Fibroblast of mammary gland (primary cell): ENCODE measurements at places on chromosomes 3 and 15.

- DNase-seq: peak; percentile 62
Measured at GRCh38 chr3:133488785-133489367, 84.6 kb upstream of the CDV3 start.

DNA sequence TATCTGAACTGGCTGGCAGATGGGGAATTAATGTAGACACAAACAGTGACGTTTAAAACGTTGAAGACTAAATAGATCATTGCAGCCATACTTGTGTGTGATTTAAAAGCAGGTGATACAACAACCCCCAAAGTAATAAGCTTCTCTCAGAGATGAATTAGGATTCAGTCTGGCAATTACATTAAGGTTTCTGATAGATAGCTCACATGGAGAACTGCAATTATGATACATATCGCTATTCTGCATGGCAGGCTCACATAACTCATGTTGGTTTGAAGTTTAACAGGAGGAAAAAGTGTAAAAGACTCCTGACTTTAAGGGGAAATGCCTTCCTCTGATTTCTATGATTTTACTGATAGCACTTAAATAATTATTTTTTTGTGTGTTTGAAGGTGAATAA is 196.9 kb downstream of the CLSTN2 start:
- DNase-seq: no peak

DNA sequence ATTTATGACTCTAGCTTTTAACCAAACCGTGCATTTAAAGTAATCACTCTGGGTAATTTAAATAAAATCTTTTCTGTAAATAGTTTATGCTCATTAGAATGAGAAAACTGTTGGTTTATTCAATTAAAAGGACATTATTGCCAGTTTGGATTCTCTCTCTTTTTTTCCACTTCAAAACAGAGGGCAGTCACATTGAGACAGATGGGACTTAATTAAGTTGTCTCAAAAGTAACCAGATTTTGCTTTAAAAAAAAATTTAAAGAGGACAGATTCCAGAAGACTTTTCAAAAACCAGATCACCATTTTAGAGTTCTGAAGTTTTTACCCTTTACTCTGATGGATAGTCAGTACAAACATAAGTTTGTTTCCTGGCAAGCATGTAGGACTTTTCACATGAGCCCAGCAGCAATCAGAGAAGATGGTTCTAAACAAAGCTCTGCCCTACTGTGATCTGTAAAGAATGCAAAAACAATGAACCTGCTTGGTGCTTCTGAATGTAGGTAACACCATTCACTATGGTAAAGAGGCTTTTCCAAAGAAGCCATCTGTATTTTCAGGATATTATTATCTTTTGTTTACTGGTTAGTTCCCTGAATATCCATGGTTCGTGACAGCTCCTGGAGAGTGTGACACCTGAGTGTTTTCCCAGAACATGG is 136.2 kb downstream of the LRTM1 start:
- no peak for DNase-seq

GRCh38 chr3:32684029-32684799 is 774 bp upstream of the CNOT10 start:
- no peak for DNase-seq

- DNase-seq: no peak
Measured at GRCh38 chr3:159792070-159792469, 196.6 kb upstream of the IL12A start.

DNA sequence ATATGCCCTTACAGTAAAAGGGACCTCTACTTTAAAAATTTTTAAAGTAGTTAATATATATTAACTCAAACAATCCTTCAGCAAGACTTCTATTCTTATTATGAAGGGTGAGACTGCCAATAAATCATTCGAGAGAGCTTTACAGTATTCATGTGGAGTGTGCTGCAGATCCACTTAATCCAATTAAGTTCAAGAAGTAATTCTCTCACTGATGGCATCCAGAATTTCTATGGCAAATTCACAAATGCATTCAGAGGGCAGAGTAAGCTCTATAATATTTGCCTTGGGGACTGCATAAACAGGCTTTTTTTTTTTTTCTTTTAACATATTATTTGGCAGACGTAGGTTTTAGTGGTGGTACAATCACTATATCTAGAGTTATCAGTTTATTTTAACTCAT is 692.0 kb downstream of the NLGN1 start:
- DNase-seq: no peak

- no peak for DNase-seq
Measured at GRCh38 chr15:43134157-43134635, 810 bp downstream of the TMEM62 start.

GRCh38 chr15:96431786-96432185 is 101.3 kb downstream of the NR2F2 start:
- DNase-seq: no peak

- peak; percentile 90 for DNase-seq
Measured at GRCh38 chr15:62099094-62099601, 32.4 kb downstream of the C2CD4A start.

GRCh38 chr15:80464951-80465625 is 60.9 kb downstream of the ARNT2 start:
- no peak for DNase-seq

- DNase-seq: no peak
Measured at GRCh38 chr3:187838016-187838540, 92.8 kb upstream of the BCL6 start.

DNA sequence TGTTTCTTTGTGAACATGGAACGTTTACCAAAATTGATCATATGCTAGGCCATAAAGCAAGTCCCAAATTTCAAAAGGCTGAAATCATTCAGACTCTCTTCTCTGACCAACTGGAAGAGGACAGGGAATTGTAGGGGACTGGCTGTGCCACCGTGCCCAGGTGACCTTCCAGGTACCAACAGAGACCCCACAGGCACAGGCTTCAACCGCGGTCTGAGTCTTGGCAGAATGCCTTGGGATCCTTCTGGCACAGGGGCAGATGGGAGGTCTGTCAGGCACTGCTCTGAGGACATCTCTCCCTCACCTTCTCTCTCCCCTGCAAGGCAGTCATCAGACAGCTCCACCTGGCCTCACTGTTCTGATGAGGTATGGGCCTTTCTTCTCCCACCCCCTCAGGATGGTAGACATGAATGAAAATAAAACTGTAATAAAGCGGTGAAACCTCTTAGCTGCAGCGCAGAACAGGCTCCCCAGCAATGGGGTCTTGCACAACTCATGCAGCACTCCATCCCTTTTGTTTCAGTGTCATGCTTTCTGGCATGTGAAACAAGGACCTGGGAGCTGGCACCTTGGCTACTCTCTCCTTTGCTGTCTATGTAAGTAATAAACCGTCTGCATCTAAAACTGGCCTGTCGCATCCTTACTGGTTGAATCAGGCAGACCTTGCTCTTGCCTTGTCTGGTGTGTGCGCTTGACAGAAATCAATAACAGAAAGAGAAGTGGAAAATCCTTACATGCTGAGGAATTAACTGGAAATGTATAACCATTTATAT is 289.2 kb downstream of the KLF13 start:
- DNase-seq: no peak

DNA sequence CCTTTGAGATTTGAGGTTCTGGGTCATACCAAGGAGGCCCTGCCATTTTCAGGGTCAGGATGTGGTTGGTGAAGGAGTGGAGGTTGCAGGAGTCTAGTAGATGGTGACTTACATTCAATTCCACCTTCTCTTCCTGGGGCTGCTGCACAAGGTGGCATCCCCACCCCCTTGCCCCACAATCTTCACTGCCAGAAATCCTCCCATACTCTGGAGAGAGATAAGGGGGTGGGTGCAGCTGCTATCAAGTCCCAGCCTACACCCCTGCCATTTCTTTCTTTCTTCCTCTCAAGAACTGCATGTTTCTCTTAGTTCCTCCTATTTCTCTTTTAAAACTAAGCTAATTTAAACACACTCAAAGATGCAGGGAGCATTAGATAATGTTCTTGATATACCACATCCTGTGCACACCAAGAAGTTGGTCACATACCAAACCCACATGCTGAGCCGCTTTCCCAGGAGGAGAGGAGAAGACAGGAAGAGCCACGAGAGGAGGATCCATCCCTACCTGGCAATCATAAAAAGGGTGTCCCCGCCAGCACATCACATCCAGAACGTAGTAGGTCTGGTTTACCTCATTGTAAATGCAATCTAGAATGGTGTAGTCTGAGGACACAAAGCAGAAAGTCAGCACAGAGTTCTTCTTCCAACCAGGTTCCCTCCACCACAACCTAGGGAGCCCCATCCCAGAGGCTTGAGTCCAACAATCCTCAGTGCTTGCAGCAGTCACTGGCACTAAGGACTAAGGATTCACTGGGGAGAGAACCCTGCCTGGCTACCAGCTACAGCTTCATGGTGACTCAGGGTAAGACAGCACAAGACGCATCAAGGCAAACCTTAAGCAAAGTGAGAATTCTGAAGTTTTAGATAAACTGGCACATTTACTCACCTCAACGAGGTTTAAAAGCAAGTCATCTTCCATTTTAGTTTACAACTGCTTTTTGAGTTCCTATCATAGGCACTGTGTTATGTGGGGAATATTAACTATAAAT is 18.5 kb downstream of the SNUPN start:
- DNase-seq: peak; percentile 29

- no peak for DNase-seq
Measured at GRCh38 chr15:43293432-43293831, 26.7 kb upstream of the TGM5 start.

DNA sequence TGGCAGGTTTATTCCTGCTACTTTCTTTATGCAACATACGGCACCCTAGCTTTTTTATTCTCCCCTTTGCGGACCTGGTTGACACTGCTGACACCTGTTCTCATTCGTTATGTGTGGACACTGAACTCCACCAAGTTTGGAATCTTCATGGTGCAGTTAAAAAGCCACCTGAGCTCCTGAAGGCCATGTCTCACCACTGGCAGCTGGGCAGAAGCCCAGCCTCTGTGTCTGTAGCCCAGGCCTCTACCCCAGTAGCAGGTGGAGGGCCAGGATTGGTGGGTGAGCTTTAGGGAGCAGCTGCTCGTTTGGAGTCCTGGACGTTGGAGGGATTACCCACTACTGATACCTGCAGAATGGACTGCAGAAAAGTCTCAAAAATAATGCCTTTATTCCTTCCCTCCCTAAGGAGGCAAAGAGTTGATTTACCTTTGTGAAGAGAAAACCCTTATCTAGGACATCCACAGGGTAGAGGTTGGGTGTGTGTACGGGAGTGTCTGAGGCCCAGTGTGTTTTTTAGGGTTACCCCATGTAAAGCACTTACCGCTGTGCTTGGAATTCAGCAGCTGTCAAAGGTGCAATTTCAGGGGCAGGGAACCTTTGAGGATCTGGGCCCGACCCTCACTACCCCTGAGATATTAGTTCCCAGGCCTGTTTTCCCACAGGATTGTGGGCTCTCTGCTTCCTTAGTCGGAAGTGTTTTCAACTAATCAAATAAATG is 637 bp upstream of the CCNDBP1 start:
- DNase-seq: no peak

- DNase-seq: no peak
Measured at GRCh38 chr3:42721690-42722089, 19.1 kb upstream of the HHATL start.

- DNase-seq: no peak
Measured at GRCh38 chr3:149751551-149751950, 738 bp downstream of the COMMD2 start.
